Esophagus muscularis mucosa (tissue), 4 donors: ENCODE measurements at places on chromosomes 1 and 21. TPM values are rescaled to one million over a fixed set of nuclear protein-coding genes. Genes with fewer than 3 reads are reported as not detected.

DNA sequence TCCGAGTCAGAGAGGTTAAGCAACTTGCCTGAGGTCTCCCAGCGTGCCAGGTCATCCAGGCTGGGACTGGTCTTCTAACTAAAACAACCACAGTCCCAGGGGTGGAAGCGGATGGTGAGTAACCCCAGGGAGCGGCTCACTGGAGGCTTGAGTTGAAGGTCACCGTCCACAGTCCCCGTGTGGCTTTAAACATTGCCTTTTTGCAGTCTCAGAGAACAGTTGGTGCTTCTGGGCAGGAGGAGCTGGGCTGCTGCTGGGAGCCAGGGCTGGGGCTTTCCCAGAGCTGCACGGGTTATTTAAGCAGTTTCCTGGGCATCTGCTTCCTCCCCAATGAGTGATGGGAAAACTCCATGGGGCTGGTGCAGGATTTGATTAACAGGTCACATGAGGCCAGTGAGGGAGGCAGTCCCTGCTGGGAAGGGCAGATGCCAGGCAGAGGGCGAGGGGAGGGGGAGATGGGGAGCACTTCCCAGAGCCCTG is 12.3 kb downstream of the ARHGEF10L start:
- no peak for DNase-seq

DNA sequence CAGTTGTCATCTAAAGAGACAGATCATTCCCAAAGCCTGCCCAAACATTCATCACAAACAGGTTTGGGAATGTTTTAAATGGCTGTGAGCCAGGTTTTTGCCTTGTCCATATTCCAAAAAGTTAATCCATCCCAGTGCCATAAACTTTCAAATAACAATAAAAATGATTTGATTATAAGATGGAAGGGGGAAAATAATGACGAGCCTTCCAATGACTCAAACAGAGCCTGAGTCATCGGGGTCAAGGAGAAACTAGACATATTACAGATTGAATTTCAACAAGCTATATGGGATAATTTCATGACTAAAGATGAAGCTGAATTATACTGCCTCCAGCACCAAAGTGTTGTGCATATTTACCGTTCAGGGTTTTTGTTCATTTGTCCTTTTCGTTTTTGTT is 195.8 kb upstream of the PKN2 start:
- DNase-seq: no peak

The DNALI1 gene
- total RNA-seq: 15.7 TPM

The KIF17 gene
- total RNA-seq: 4.4 TPM

The CLDN17 gene
- not detected for total RNA-seq

GRCh38 chr1:116147114-116147510 is 35.9 kb downstream of the MAB21L3 start:
- peak; percentile 89 for DNase-seq

The TMEM51 gene
- 17.2 TPM for total RNA-seq

GRCh38 chr1:157971769-157972168 is 21.7 kb upstream of the KIRREL1 start:
- DNase-seq: no peak

DNA sequence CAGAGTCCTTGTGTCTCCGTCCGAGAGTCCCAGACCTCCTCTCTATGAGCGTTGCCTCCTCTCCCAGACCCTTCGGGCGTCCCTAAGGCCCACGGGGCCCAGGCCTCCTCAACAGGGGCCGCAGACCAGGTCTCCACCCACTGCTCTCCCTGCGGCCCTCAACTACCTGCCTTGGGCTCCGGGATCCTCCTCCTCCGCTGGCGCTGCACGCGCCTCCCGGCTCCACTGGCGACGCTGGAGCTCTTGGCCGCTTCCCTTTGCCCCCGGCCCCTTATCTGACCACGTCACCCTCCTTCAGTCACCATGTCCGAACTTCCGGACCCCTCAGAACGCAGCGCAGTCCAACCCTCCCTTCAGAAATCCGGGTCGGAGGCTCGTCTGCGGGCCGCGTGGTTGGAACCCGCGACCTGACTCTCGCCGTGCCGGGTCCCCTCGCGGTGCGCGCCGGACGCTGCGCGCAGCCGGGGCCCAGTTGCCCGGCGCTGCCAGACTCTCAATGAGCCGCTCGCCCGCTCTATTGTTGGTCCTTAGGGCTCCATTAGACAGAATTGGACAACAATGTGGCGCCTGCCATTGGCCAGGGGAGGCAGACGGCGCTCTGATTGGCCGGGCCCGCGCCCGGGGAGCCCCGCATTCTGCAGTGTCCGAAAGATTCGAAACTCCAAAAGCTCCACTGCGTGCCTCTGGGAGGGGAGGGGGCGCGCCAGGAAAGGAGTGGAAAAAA is at the start of gene DMRTA2:
DMRTA2 (minus strand) TSS at position 498 of the 724 bp plus-strand sequence. CDS start 1,907 bp downstream, outside the sequence.
- DNase-seq: no peak

The UTS2 gene
- total RNA-seq: not detected

DNA sequence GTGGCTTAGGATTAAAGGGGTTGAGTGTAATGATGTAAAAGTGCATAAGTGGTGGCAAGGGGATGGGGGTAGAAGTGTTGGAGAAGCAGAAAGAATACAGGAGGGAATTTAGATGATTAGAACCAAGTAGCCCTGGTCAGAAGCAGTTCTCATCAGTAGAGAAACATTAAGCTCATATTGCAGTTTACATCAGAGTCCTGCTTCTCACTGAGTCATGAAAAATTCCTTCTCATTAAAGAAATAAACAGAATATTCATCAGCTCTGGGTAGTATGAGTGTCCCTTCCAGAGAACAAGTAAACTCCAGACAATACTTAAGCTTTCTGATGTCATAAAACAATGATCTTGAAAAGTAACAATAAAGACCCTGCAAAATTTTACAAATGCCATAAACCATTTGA is 36.5 kb downstream of the LRRIQ3 start:
- DNase-seq: no peak

The CRABP2 gene
- total RNA-seq: 6.4 TPM

DNA sequence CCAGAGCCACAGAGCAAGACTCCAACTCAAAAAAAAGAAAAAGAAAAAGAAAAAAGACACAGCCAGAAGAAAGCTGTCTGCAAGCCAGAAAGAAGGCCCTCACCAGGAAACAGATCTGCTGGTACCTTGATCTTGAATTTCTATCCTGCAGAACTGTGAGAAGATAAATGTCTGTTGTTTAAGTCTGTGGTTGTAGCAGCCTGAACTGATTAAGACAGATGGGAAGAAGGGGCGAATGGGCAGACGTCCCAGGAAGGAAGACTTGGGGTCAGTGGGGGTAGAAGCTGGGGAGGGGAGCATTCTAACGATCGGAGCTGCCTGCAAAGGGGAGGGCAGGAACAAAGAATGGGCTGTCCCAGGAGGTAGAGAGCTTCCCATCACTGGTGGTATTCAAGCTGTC is 6.3 kb downstream of the SLC2A7 start:
- DNase-seq: no peak

DNA sequence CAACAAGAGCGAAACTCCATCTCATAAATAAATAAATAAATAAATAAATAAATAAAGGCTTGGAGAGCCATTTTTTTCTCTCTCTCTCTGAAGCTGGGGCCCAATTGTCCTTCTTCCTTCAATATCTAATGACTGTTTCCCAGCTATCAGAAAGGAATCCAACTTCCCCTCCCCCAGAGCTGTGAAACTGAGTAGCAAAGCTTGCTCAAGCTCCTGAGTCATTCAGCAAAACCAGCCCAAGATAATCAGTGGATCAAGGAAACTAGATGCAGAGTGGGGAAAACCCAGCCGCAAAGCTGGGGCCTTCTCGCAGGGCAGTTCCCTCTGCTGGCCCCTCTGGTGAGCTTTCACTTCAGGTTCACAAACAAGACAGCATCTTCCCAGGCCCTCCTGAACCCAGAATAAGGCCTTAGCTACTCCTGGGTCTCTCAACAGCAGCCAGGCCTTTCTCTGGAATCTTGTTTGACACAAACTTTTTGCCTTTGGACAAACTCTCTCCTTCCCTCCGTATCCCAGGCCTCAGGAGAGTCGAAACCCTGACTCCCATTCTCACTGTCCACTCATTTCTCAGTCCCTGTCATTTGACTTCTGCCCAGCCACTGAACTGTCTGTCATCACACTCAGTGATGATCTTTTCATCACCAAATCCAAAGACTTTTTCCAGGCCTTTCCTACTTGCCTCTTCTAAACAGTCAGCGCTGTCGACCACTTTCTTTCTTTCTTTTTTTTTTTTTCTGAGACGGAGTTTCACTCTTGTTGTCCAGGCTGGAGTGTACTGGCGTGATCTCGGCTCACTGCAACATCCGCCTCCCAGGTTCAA is 18.0 kb upstream of the PTP4A2 start:
- peak; percentile 95 for DNase-seq

The CRYAA gene
- not detected for total RNA-seq

DNA sequence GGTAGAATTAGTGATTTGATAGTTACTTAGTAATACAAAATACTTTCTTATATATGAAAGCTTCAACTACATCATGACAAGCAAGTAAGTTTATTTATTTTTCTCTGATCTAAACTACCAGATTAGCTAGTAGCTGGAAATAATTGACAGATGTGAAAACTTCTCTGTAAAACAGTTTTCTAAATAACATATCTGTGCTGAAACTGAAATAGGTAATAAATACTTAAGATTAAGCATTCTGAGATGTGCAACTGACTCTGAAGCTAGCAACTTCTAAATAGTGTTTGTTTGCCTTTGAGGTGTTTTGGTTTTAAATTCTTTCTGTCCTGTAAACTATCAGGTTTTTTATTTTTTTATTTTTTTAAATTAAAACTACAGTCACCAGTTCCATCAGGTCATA is 18.5 kb upstream of the LHX8 start:
- no peak for DNase-seq

DNA sequence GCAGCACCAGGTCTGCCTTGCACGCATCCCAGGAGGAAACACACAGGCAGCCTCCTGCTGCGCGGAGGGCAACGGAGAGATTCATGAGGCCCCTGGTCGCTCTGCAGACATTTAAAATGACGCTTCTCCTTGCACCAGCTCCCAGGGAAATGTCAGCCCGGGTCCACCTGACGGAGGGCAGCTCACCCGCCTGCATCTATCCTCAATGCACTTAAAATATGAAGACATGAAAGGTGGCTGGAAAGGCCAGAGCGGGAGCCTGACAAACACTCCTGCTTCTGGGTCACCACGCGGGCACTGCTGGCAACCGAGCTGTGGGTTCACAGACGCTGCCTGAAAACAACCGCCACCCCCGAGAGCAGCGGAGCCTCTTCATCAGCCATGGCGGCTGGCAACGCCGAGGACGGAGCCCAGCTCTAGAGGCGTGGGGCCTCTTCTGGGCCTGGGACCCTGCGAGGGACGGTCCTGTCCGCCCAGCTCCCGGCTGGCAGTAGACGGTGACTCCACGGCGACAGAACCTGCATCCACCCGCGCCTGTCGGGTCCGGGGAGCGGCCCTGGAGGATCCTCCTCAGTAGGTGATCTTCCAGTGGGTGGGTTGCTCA is 22.7 kb downstream of the POFUT2 start:
- no peak for DNase-seq

The OR2L2 gene
- total RNA-seq: not detected

The LRRC39 gene
- 0.97 TPM for total RNA-seq

The CD1E gene
- not detected for total RNA-seq

The GJC2 gene
- 11.3 TPM for total RNA-seq

The FRRS1 gene
- 3.5 TPM for total RNA-seq

DNA sequence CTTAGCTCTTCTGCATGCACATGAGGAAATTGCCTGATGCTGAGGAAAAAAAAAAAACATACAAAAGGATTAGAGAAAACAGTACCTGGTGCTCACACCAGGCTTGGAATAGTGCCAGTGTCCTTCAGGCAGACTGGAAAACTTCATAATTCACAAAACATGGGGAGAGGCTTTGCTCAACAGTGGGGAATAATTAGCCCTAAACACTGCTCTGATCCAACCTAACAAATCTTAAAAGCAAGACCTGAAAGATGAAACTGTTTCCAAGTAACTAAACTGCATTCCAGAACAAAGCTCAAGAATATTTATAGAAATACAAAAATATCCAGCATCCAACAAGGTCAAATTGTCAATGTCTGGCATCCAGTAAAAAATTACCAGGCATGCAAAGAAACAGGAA is 124.8 kb downstream of the AK5 start:
- DNase-seq: no peak

DNA sequence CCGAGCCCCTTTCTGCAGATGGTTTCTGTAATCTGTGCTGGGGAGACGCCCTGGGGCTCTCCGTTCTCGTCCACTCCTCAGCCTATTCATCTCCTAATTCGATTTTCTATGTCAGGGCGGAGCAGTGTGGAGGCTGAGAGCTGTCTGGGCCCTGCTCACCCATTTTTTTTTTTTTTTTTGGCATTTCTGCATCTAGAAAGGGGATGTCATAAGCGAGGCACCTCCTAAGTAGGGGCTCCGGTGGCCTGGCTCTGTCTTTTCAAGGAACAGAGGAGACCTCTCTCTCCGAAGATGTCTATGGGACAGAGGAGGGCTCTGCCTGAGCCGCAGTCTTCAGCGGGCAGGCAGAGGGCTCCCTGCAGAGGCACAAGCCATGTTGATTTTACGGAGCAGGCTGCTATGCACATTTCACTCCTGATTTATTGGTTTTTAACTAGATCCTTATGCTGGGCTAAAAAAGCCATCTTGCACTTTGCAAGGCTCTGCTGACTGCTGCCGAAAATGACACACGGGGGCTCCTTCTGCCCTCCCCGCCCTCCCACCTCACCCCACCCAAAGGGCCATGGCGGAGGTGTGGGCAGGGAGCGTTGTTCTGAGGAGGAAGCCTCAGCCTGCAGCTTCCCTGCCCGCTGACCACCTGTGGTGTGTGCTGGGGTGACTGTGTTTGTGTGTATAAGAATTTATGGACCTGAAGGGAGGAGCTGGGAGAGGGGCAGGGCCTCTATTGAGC is 71.0 kb downstream of the FOXD2 start:
- DNase-seq: no peak

DNA sequence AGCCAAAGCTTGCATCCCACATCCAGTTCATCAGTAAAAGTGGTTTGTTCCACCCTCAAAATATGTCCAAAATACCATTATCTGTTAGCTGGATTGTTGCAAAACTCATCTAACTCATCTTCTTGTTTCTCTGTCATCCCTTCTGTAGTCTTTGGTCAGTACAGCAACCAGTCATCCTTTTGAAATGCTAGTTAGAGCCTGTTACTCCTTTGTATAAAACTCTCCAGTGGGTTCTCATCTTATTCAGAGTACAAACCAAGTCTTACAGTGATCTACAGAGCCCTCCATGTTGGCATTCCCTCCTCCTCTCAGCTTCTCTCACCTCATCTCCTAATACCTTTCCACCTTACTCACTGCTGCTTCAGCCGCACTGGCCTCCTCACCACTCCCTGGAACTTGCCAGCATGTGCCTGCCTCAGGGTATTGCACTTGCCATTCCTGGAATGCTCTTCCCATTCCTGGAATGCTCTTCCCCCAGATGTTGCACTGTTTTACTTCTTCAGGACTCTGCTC is 70.6 kb downstream of the LAMC1 start:
- no peak for DNase-seq

The C1QTNF12 gene
- total RNA-seq: 0.52 TPM

The ZNF678 gene
- total RNA-seq: 4.0 TPM

GRCh38 chr1:229479660-229480399 is 28.3 kb downstream of the NUP133 start:
- DNase-seq: no peak
